ENCODE measurements at places on chromosomes 11 and 22. TPM values are rescaled to one million over a fixed set of nuclear protein-coding genes. Genes with fewer than 3 reads are reported as not detected.

GP1BB gene
- not detected for total RNA-seq

BTBD10 gene
- 89.0 TPM for total RNA-seq

WT1 gene
- total RNA-seq: 0.15 TPM

C11orf86 gene
- not detected for total RNA-seq

SYNGR1 gene
- 23.6 TPM for total RNA-seq

PGR gene
- total RNA-seq: 0.59 TPM

MS4A4E gene
- total RNA-seq: not detected

ADORA2A gene
- 15.0 TPM for total RNA-seq

MRGPRX3 gene
- not detected for total RNA-seq

TMEM132A gene
- 7.5 TPM for total RNA-seq

APOL4 gene
- 2.4 TPM for total RNA-seq

CHRM1 gene
- not detected for total RNA-seq

TUB gene
- total RNA-seq: 12.6 TPM

HEPHL1 gene
- 0.30 TPM for total RNA-seq

SERHL2 gene
- total RNA-seq: 2.6 TPM

SNX15 gene
- 5.9 TPM for total RNA-seq

SMCO4 gene
- total RNA-seq: 15.0 TPM

TPST2 gene
- 30.1 TPM for total RNA-seq

TMPRSS5 gene
- not detected for total RNA-seq

NAP1L4 gene
- 81.2 TPM for total RNA-seq

CRYBA4 gene
- not detected for total RNA-seq

VWA5A gene
- total RNA-seq: 11.4 TPM

AKIP1 gene
- 29.8 TPM for total RNA-seq

CRACR2B gene
- 0.45 TPM for total RNA-seq

YWHAH gene
- 88.1 TPM for total RNA-seq

OR52L1 gene
- total RNA-seq: not detected

OR5B21 gene
- total RNA-seq: not detected

KCNK4 gene
- total RNA-seq: not detected

RIBC2 gene
- 0.12 TPM for total RNA-seq

MS4A14 gene
- not detected for total RNA-seq

CHRNA10 gene
- 1.1 TPM for total RNA-seq

OTOG gene
- total RNA-seq: not detected

TRIM6 gene
- 2.1 TPM for total RNA-seq

GDPD4 gene
- not detected for total RNA-seq

DTX4 gene
- 0.35 TPM for total RNA-seq

CREB3L1 gene
- total RNA-seq: 19.9 TPM

GLB1L2 gene
- total RNA-seq: 0.23 TPM

RAG1 gene
- 0.12 TPM for total RNA-seq

Measured in smooth muscle cell of the coronary artery (primary cell).